Cardiac muscle cell (in vitro differentiated cells and primary cell): ENCODE measurements at places on chromosomes 2 and 18. TPM values are rescaled to one million over a fixed set of nuclear protein-coding genes. Genes with fewer than 3 reads are reported as not detected.

Gene SCG2
- 0.07 TPM in 1 of 2 replicates, not detected in the other for total RNA-seq

- no peaks in the 10 kb centered on the region for H3K36me3 ChIP-seq
- no peak overlapping the region for H3K4me3 ChIP-seq
- no peak for DNase-seq
These were observed 154.7 kb upstream of the CNTNAP5 start for GRCh38 chr2:123870206-123870880.

Gene VWC2L
- total RNA-seq = 0.11 and 0.24 TPM in 2 replicates

Gene B4GALT6
- total RNA-seq = 3.7 and 5.5 TPM in 2 replicates

DNA sequence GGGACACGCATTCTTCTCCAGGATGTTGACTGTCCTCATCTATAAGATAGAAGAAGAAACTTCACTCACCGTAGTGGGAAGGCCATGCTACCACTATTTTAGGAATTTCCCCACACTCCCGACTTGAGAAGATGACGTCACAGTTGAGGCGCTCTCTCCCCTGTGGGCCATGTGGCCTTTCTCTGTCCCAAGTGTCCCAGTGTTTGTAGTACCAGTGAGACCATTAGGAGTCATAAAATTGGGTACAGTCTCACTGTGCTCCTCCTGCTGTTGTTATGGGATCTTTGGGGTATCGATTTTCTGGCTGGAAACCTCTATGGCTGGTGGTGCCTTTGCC is 7.2 kb upstream of the SNTG2 start:
- DNase-seq = no peak
- H3K4me3 ChIP-seq = no peak overlapping the region
- H3K36me3 ChIP-seq = no peaks in the 10 kb centered on the region
- no peak overlapping the region for H3K27ac ChIP-seq
- peaks cover 28% of the 10 kb centered on the region for H3K27me3 ChIP-seq
- no peaks in the 10 kb centered on the region for H3K4me1 ChIP-seq

Gene MYO5B
- 6.4 and 16.7 TPM in 2 replicates for total RNA-seq
